Natural killer cell treated with Interleukin-12 subunit alpha and Interleukin-12 subunit beta and Interleukin-15 and Interleukin-18, amount 100 ng/mL, for 72 hours (primary cell): ENCODE measurements at places on chromosomes 12 and 14. TPM values are rescaled to one million over a fixed set of nuclear protein-coding genes. Genes with fewer than 3 reads are reported as not detected.
A peak's percentile ranks its signal among the peaks of the same experiment; 100 is the strongest.

- peaks cover 5% of the 10 kb centered on the region for H3K27me3 ChIP-seq
- no peak for DNase-seq
- no peaks in the 10 kb centered on the region for H3K4me1 ChIP-seq
Measured at GRCh38 chr12:28164644-28165275, 25.5 kb upstream of the CCDC91 start.

INSM2 gene
- not detected for total RNA-seq

SEC23A gene
- 60.0 TPM for total RNA-seq

GRCh38 chr12:84910549-84911241 is 1.9 kb downstream of the SLC6A15 start:
- no peak overlapping the region for H3K27ac ChIP-seq
- no peaks in the 10 kb centered on the region for H3K36me3 ChIP-seq
- no peak overlapping the region for H3K4me3 ChIP-seq
- H3K27me3 ChIP-seq = peaks cover 15% of the 10 kb centered on the region

- H3K4me1 ChIP-seq = no peaks in the 10 kb centered on the region
Measured at GRCh38 chr14:101007765-101008164, 104.2 kb upstream of the RTL1 start.

DNA sequence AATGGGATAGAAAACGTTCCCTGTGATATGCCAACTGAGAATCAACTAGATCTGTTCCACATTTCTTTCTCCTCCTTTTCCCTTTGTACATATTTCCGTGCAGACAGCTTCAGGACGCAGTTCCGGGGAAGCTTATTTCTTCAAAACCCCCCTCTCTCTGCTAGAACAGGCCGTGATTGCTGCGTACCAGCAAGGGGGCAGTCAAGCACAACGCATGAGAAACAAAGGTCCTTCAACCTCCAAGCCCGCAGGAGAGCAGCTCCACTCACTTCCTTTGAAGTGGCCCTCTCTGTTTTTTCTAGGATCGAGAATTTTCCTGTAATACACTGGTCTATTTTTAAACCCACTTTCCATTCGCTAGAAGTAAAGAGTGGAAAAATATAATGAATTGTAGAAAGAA is 80.8 kb downstream of the ZNF664 start:
- no peak overlapping the region for H3K4me3 ChIP-seq
- DNase-seq = no peak
- peaks cover 6% of the 10 kb centered on the region for H3K27me3 ChIP-seq
- H3K36me3 ChIP-seq = no peaks in the 10 kb centered on the region
- H3K4me1 ChIP-seq = no peaks in the 10 kb centered on the region

IL22 gene
- total RNA-seq = 1.0 TPM

- H3K4me3 ChIP-seq = no peak overlapping the region
- peaks cover 24% of the 10 kb centered on the region for H3K27me3 ChIP-seq
- no peak overlapping the region for H3K27ac ChIP-seq
- no peaks in the 10 kb centered on the region for H3K36me3 ChIP-seq
Measured at GRCh38 chr12:69732088-69732487, 6.6 kb upstream of the RAB3IP start.

DNA sequence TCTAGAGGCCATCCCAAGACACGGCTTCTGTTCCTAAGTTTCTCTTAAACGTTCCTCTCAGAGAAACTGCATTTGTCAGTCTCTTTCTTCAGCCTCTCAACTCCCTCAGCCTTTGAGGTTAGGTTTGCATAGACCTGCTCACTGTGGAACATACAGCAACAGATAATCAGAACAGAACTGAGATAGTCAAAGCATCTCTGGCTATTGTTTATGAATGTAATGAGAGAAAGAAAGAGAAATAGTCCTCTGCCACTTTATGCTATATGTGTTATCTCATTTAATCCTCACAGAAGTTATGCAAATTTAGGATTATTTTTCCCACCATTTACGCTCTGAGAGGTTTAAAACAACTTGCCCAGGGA is 190.6 kb downstream of the PHLDA1 start:
- H3K4me1 ChIP-seq = no peaks in the 10 kb centered on the region
- no peak for DNase-seq
- H3K27ac ChIP-seq = no peak overlapping the region
- H3K4me3 ChIP-seq = no peak overlapping the region

DNA sequence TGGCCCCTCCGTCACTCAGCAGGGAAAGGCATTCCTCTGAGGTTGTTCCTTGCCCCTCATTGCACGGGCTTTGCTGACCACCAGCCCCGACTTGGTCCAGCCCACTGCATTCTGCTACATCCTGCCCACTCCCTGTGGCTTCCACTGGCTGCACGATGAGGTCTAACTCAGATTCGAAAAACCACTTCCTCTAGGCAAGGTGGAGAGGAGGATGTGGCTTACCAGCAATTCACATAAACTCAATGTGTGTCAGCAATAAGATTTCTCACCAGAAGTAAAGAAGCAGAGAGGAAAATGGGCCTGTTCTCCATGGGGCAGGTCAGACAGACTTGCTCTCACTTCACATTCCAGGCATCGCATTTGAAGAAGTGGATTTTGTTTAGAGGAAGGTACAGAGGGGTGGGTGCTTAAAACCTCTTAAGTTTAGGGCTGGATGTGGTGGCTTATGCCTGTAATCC is 14.7 kb downstream of the GPR68 start:
- H3K4me1 ChIP-seq = peaks cover 76% of the 10 kb centered on the region
- H3K27ac ChIP-seq = peak overlapping the region; percentile 99
- H3K27me3 ChIP-seq = no peaks in the 10 kb centered on the region
- peak; percentile 89 for DNase-seq
- H3K4me3 ChIP-seq = peak overlapping the region; percentile 94

DNA sequence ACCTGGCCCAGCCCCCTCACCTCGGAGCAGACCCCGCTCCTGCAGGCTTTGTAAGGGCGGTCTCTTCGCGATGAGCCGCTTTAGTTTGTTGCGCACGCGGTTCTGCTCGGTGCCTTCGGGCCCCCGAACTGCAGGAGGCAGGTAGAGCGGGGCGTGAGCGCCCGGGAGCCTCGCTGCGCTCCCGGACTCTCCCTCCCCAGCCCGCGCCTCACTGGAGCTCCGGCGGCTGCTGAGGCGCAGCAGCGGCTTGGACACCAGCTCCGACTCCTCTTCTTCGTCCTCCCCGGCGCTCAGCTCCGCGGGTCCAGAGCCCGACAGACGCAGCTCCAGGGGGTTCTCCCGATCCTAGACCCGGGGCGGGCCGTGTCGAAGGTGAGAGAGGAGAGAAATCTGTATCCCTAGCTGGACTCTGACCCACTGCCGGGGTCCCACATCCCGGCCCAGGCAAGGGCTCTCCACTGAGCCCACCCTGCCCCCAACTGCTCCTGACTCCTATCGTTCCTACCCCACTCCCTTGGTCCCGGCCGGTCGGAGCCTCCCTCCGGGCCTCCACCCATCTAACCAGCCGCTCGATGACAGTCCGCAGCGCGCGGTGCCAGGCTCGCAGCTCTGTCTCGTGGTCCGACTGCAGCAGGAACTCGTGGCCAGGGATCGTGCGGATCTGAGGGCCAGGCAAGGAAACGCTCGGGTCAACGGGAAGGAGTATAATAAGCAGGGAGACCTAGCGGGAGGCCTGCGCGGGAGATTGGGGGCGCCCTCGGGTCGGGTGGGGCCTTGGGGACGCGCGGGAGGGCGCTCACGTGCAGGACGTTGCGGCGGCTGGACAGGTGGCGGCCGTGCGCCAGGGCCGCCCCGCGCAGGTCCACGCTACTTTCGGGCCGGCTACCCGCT is 4.2 kb downstream of the ARHGAP9 start:
- DNase-seq = no peak
- H3K4me3 ChIP-seq = peak overlapping the region; percentile 89
- H3K4me1 ChIP-seq = peaks cover 81% of the 10 kb centered on the region
- H3K36me3 ChIP-seq = peaks cover 15% of the 10 kb centered on the region
- H3K27me3 ChIP-seq = no peaks in the 10 kb centered on the region
- H3K27ac ChIP-seq = peak overlapping the region; percentile 98

GRCh38 chr12:10113075-10113474 is 14.3 kb upstream of the CLEC1A start:
- no peak for DNase-seq
- no peaks in the 10 kb centered on the region for H3K4me1 ChIP-seq
- peaks cover 7% of the 10 kb centered on the region for H3K27me3 ChIP-seq
- H3K4me3 ChIP-seq = no peak overlapping the region
- H3K27ac ChIP-seq = no peak overlapping the region

KCNA5 gene
- total RNA-seq = not detected

DNA sequence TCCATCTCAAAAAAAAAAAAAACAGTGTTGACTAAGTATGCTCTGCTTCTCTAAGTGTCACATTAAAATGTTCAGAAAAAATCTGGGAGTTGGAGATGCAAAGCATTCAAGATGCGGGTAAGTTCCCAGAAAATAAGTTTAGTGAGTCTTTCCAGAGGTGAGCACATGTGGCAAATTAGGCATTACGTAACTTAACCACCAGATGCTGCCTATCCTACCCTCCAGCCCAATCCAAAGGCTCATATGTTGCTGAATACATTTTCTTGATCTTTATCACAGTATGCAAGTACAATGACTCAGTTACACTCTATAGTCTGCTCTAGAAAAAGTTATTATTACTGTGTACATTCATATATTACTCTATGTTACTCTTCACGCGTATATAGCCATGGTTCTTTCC is 3.6 kb downstream of the SLC2A14 start:
- no peak overlapping the region for H3K4me3 ChIP-seq
- peaks cover 7% of the 10 kb centered on the region for H3K4me1 ChIP-seq
- H3K27ac ChIP-seq = no peak overlapping the region

DNA sequence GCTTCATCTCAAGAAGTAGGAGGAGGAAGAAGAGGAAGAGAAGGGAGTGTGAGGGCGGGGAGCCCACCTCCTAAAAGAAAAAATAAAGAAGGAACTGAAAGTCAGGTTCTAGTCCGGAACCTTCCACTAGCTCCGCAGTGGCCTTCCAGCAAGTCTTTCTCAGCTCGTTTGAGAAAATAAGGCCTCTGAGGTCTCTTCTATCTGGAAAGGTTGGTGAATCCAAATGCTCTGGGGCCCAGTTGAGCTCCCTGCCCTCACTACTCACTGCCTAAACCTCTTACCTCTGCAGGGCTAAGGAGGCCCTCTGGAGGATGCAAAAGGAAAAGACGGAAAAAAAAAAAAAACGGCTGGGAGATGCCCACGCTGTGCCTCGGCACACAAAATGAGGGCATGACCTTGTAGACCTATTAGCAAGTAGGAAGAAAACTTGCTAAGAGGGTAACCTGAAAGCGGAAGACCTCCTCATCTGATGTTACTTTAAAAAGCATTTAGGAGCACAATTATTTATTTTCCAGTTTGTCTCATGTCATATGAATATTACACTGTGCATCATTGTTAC is 35.9 kb downstream of the FBLN5 start:
- H3K36me3 ChIP-seq = no peaks in the 10 kb centered on the region
- H3K4me3 ChIP-seq = no peak overlapping the region
- peaks cover 32% of the 10 kb centered on the region for H3K4me1 ChIP-seq
- no peaks in the 10 kb centered on the region for H3K27me3 ChIP-seq
- DNase-seq = no peak

DNA sequence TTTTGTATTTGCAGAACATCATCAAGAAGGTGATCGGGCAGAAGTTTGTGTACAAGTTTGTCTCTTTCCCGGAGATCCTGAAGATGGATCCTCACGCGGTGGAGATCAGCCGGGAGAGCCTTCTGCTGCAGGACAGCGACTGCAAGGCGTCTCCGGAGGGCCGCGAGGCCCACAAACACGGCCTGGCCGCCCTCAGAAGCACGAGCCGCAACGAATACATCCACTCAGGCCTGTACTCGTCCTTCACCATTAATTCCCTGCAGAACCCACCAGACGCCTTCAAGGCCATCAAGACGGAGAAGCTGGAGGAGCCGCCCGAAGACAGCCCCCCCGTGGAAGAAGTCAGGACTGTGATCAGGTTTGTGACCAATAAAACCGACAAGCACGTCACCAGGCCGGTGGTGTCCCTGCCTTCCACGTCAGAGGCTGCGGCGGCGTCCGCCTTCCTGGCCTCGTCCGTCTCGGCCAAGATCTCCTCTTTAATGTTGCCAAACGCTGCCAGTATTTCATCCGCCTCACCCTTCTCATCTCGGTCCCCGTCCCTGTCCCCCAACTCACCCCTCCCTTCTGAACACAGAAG is 52.8 kb downstream of the ELK3 start:
- peaks cover 46% of the 10 kb centered on the region for H3K4me1 ChIP-seq
- H3K36me3 ChIP-seq = peaks cover 15% of the 10 kb centered on the region
- no peaks in the 10 kb centered on the region for H3K27me3 ChIP-seq
- peak overlapping the region; percentile 16 for H3K27ac ChIP-seq
- no peak overlapping the region for H3K4me3 ChIP-seq

- no peak overlapping the region for H3K4me3 ChIP-seq
- no peak overlapping the region for H3K27ac ChIP-seq
- H3K4me1 ChIP-seq = no peaks in the 10 kb centered on the region
- H3K36me3 ChIP-seq = peaks cover 30% of the 10 kb centered on the region
Measured at GRCh38 chr14:68612049-68612448, 180.8 kb downstream of the ZFP36L1 start.

OLR1 gene
- not detected for total RNA-seq

- peaks cover 52% of the 10 kb centered on the region for H3K27me3 ChIP-seq
- H3K27ac ChIP-seq = no peak overlapping the region
- H3K4me3 ChIP-seq = no peak overlapping the region
- no peak for DNase-seq
- no peaks in the 10 kb centered on the region for H3K36me3 ChIP-seq
- no peaks in the 10 kb centered on the region for H3K4me1 ChIP-seq
Measured at GRCh38 chr12:106590601-106591000, 7.8 kb downstream of the RFX4 start.

- peaks cover 22% of the 10 kb centered on the region for H3K4me1 ChIP-seq
- no peaks in the 10 kb centered on the region for H3K36me3 ChIP-seq
- peak overlapping the region; percentile 72 for H3K4me3 ChIP-seq
- H3K27ac ChIP-seq = peak overlapping the region; percentile 50
- H3K27me3 ChIP-seq = peaks cover 11% of the 10 kb centered on the region
Measured at GRCh38 chr14:22178333-22178839, 410.6 kb downstream of the DAD1 start.

DNA sequence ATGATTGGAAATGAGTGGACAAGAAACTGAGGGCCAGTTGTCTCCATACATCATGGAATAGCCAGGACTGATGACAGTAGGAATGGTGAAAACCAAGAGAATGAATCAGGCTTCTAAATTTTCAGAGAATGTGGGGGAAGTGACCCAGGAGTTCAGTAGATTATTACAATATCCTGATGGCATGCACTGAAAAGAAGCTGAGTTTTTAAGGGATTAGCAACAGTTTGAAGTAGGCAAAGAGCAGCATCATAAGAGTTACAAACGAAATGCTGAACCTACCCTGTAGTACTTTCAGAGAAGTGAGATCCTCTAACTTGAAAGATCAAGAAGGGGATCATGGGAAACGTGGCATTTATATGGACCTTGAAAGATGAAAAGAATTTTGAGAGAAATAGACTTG is 13.2 kb downstream of the SLC2A14 start:
- H3K36me3 ChIP-seq = no peaks in the 10 kb centered on the region
- peaks cover 17% of the 10 kb centered on the region for H3K4me1 ChIP-seq
- DNase-seq = no peak
- no peak overlapping the region for H3K4me3 ChIP-seq
- peaks cover 8% of the 10 kb centered on the region for H3K27me3 ChIP-seq
